ENCODE measurements at places on chromosomes 12 and 14.
A peak's percentile ranks its signal among the peaks of the same experiment; 100 is the strongest.

DNA sequence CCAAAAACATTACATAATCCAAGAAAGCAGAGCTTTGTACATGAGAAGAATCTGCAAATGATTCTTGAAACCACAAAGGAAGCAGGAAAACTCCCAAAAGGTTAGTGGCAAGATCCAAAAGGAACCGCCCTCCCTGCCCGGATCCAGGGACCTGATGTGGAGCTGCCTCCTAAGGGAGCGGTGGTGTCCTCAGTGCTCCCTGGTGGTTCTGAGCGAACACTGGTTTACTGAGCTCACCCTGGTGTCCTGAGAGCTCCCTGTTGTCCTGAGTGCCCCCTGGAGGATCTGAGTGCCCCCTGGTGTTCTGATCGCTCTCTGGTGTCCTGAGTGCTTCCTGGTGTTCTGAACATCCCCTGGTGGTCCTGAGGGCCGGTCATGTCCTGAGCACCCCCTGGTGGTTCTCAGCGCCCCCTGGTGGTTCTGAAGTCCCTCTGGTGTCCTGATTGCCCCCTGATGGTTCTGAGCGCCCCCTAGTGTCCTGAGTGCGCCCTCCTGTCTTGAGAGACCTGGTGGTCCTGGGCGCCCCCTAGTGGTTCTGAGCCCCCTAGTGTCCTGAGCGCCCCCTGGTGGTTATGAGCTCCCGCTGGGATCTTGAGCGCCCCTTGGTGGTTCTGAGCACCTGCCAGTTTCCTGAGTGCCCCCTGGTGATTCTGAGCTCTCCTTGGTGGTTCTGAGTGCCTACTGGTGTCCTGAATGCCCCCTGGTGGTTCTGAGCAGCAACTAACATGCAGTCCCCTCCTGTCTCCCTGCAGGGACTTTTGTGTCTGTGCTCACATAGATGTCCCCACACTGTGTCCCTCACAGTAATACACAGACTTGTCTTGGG, 891.1 kb downstream of the TMEM121 start:
- DNase-seq, result peak; percentile 30

DNA sequence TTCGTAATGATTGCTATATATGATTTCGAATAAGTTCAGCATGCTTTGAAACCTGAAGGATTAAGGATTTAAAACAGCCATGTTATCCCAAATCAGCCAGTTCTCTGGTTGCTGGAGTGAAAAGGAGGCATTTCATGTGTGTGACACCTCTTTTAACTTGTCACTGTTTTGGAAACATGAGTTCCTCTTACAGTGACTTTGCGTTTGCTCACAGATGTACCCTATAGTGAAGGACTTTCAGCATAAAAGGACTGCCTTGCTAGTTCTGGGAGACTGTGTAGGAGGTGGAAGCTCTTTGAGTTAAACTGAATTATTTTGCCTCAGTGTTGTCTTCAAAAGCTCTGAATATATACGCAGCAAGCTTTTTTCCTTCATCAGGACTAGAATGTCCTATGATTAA, 7.6 kb downstream of the RNASE11 start:
- peak; percentile 59 for DNase-seq

GRCh38 chr12:98977186-98977585, 332.1 kb downstream of the APAF1 start:
- DNase-seq, result no peak

GRCh38 chr12:20486233-20486632, 117.9 kb downstream of the PDE3A start:
- no peak for DNase-seq

GRCh38 chr14:53109105-53110041, 43.8 kb downstream of the DDHD1 start:
- peak; percentile 68 for DNase-seq

DNA sequence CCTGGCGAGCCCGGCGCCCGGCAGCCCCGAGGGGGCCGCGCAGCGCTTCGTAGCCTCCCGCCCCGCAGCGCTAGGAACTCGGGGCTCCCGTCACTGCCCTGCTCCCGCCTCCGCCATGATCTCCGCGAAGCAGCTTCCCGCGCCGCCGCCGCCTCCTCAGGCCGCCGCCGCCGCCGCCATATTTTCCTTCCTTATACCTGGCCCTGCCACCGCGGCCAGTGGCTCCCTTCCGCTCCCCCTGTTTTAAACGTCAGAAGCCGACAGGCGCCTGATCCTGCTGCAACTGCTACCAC, 286 bp downstream of the PPP4R3A start:
- DNase-seq, result no peak

- no peak for DNase-seq
Measured at GRCh38 chr14:61174987-61175386, 106.2 kb downstream of the TMEM30B start.

DNA sequence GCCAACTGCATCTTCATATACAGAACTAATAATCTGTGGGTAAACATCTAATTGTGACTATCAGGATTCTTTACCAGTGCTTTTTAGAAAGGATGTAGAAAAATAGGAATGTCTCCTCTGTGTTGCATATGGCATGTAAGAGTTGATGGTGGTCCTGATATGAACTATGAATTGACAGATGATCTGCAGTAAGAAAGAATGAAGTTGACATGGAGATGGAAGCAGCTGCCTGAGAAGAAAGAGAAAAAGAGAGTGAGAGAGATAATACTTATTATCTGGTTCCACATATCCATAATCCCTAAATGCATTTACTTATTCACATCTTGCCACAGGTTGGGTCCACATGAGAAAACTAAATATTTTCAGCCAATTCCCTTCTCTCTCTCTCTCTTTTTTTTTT, 1022.9 kb downstream of the SLC6A15 start:
- DNase-seq, result no peak

- no peak for DNase-seq
Measured at GRCh38 chr12:46365951-46366379, 6.6 kb downstream of the SLC38A2 start.

- DNase-seq, result no peak
Measured at GRCh38 chr12:111150360-111150759, 218.5 kb downstream of the PHETA1 start.

GRCh38 chr12:12290206-12290605, 23.4 kb upstream of the LRP6 start:
- no peak for DNase-seq

GRCh38 chr12:53944907-53945847, 6.5 kb downstream of the HOXC13 start:
- DNase-seq, result no peak

DNA sequence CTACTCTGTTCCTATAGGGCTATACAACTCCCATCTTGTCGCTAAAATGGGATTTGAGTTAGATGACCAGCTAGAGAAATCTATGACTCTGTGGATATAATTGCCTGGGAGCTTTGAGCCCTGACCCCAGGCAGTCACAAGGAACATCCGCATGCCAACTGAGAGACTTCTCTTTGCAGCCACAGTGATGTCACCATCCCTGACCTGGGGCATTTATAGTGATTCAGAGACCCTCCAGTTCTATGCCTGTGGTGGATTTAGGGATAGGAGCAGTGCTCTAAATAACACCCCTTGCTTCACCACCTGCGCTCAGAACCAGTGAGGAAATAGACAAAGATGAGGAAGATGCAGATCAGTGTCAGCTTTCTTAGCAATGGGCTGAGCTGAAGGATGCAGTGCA, 86.2 kb downstream of the RIN3 start:
- no peak for DNase-seq

DNA sequence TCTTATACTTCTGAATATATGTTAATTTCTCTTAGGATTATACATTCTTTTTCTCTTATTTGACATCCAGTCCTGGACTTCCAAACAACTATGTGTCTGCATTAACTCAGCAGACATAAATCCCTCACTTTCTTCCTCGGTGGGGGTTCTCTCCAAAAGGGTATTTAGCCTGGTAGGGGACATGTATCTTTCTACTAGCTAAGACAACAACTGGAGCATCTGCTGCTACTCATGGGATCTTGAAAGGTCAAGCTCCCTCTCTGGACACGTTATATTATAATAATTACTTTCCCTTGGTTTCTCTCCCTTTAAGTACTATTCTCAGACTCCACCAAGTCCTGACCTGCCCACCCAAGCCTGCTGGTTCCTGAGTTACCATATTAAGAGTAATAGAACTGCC, 983.7 kb upstream of the FLRT2 start:
- DNase-seq, result no peak

DNA sequence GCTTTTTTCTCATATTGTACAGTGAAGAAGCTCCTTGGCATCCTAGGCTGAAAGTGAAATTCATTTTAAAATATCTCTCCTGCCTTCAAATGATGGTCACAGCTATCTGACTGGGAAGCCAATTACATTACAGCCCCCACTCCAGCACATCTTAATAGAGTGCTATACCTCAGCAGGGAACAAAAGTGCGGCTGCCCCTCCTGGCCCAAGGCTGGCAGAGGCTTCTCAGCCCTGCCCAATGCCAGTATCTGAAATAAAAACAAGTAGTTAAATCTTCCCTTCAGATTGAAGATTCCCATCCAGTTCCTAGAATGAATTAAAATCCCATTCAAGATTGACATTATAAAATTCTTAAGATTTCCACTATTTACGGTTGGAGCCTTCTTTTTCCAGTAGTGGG, 54.9 kb upstream of the GNG2 start:
- DNase-seq, result no peak

DNA sequence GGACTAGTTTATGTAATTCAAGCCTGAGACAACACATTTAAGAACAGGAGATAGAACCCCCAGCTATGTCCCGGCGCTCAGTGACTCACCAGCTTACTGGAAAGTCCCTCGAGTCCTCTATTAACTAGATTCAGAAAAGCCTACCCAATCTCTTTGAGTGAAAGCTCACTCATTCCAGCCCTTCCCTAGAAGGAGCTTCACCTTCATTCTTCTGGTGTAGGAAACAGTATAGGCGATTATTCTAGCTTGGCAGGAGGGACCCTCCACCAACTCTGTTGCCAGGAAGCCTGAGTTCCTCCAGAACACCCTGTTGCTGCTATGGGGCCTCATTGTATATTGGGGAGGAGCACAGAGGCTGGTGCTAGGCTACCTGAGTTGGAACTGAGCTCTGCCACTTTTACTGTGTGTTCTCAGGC, 57.2 kb upstream of the AEBP2 start:
- DNase-seq, result no peak

GRCh38 chr14:90985601-90986242, 74.7 kb downstream of the RPS6KA5 start:
- no peak for DNase-seq

DNA sequence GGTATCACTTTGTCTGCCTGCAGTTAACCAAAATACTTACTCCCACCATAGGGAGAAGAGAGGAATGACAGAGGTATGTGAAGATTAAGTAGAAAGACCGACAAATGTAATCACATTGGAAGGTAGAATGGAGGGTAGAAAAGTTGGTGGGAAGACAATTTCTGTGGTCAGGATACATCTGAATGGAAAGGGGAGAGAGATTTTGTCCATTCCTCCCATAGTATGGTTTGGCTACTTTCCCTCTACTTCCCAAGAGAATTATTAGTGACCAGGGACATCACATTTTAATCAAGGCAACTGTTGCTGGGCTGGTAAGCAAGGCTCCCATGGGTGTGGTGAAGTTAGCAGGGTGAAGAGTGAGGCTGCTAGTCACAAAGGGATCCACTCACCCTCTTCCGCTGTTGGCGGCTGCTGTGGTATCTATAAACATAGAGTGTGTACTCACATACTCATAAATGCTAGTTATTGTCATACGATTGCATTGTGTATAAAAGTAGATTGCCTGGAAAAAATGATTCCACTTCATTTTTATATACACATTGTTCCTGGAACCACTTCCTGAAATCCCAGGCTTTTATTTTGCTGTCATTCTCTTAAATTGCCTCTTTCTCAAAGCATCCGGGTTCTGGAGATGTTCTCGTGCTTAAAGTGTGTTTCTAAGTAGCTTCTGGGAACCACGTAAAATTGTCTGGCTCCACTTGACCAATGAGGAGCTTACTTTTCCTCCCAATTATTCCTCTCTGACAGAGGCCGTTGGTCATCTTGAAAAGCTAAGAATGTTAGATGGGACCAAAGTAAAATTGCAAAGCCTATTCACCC, 413.1 kb downstream of the ZFP36L1 start:
- no peak for DNase-seq

- DNase-seq, result no peak
Measured at GRCh38 chr12:131056626-131057025, 102.9 kb downstream of the ADGRD1 start.

- DNase-seq, result no peak
Measured at GRCh38 chr12:208813-209212, 5.1 kb downstream of the SLC6A12 start.

- no peak for DNase-seq
Measured at GRCh38 chr12:3160081-3160480, 82.9 kb downstream of the TSPAN9 start.

DNA sequence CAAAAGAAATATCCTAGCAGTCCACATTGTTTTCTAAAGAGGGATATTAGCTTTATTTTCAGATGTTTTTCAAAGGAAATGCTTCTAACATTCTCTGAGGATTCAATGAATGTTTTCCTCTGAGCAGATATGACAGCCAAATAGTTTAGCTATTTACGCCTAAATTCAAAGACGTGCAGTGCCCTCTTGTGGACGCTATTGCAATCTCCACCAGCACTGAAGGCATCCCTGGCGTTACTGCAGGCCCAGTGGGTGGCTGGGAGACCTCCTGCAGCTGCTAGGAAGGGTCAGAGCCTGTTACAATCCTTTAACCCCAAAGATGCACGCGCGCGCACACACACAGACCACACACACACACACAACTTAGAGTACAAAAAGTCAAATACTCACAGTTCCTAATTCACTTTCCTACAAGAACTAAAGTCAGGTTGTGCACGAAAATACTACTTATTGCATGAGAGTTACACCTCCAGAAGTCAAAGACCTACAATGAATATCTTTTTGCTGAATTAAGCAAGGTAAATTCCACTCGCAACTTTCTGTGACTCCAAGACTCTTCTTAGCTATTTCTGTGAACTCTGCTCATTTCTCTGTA, 589.3 kb upstream of the TMEM132C start:
- DNase-seq, result peak; percentile 32

GRCh38 chr12:10562306-10562933, 51.0 kb downstream of the MAGOHB start:
- peak; percentile 0 for DNase-seq

DNA sequence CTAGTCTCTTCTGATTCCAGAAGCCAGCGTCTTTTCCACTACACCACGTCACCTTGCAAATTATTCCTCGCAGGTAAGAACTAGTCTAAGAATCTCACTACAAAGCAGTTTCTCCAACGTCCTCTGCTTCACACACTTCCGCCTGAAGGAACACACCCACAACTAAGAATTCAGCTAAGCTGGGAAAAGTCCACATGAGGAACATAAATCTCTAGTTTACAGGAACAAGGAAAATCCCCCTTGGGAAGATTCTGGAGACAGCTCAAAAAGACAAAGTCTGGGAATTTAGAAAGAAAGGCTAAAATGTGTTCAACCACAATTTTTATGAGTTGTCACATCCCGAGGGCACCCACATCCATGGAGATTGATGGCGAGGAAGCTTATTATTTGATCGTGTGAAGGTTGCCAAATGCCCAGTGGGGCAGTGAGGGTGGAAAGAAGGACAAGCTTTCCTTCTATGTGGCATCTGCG, 780.2 kb upstream of the TBX3 start:
- no peak for DNase-seq

GRCh38 chr12:103540319-103540718, 44.6 kb upstream of the C12orf42 start:
- DNase-seq, result no peak
